Fibroblast of pulmonary artery (primary cell): ENCODE measurements at places on chromosomes 13 and 19.
A peak's percentile ranks its signal among the peaks of the same experiment; 100 is the strongest.

DNA sequence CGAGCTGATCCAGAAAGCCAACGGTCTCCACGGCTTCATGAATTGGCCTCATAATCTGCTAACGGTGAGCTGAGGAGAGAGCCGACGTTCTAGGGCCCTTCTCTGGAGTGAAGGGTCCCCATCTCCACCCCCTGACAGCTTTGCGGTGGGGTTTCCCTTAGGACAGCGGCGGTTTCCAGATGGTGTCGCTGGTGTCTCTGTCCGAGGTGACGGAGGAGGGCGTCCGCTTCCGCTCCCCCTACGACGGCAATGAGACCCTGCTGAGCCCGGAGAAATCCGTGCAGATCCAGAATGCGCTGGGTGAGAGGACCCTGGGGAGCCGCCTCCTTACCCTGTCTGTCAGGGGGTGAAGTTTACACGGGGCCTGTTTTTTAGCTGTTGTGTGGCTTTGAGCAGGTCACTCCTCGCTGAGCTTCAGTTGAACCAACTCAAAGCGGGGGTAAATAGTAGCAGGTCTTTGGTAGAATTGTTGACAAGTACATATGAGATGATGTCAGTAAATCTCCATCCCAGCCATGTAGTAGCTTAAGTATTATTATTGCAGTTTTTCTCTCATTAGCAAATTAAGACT, 801 bp downstream of the QTRT1 start:
- DNase-seq = no peak

- peak; percentile 82 for DNase-seq
These were observed 7.4 kb upstream of the ESD start for GRCh38 chr13:46804391-46804815.

GRCh38 chr13:77779552-77780272, 82.2 kb downstream of the SLAIN1 start:
- DNase-seq = peak; percentile 91

- DNase-seq = no peak
These were observed 51.2 kb downstream of the MBD3L2B start for GRCh38 chr19:6970021-6970420.

GRCh38 chr13:111251646-111252445, 68.6 kb upstream of the TEX29 start:
- peak; percentile 18 for DNase-seq

DNA sequence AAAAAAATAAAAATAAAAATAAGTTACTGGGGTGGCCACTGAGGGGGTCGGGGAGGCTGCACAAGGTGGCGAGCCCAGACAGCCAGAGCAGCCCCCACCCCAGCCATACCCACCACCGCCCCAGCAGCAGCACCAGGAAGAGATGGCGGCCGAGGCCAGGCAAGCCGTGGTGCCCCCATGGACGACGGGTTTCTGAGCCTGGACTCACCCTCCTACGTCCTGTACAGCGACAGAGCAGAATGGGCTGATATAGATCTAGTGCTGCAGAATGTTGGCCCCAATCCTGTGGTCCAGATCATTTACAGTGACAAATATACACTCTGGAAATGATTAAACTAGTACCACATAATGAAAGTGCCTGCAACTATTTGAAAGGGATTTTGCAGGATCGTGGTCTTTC, 71.6 kb upstream of the ZDHHC20 start:
- DNase-seq = no peak

DNA sequence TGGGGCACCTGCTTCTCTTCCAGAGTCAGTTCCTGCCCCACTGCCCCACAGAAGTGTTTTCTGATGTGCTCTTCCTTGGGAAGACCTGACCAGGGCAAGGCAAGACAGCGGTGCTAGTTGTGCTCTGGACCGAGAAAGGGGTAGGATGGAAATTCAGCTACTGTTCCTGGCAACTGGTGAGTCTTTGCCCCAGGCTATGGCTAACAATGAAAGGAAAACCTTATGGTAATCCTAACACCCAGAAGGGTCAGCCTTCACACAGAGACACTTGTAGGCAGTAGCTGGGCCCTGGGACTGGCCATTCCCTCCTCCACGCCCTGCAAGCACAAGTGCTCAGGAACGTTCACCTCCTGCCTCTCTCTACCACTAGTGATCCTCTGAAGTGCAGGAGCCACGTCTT, 9.6 kb upstream of the CYSLTR2 start:
- DNase-seq = no peak

GRCh38 chr13:70623239-70623638, 515.0 kb upstream of the KLHL1 start:
- DNase-seq = peak; percentile 36
